CD4-positive, alpha-beta T cell treated with Interleukin-15 for 4 hours (primary cell): ENCODE measurements at places on chromosomes 11 and 22.

DNA sequence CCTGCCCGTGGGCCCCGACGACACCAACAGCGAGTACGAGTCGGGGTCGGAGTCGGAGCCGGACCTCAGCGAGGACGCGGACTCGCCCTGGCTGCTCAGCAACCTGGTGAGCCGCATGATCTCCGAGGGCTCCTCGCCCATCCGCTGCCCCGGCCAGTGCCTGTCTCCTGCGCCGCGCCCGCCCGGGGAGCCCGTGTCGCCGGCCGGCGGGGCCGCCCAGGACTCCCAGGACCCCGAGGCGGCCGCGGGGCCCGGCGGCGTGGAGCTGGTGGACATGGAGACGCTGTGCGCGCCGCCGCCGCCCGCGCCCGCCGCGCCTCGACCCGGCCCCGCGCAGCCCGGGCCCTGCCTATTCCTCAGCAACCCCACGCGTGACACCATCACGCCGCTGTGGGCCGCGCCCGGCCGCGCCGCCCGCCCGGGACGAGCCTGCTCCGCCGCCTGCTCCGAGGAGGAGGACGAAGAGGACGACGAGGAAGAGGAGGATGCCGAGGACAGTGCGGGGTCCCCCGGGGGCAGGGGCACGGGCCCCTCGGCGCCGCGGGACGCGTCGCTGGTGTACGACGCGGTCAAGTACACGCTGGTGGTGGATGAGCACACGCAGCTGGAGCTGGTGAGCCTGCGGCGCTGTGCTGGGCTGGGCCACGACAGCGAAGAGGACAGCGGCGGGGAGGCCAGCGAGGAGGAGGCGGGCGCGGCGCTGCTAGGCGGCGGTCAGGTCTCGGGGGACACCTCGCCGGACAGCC is 3.8 kb downstream of the MAPK8IP2 start:
- DNase-seq, result no peak

GRCh38 chr22:39932918-39933649 is 27.1 kb upstream of the TMA7B start:
- DNase-seq, result peak; percentile 62

DNA sequence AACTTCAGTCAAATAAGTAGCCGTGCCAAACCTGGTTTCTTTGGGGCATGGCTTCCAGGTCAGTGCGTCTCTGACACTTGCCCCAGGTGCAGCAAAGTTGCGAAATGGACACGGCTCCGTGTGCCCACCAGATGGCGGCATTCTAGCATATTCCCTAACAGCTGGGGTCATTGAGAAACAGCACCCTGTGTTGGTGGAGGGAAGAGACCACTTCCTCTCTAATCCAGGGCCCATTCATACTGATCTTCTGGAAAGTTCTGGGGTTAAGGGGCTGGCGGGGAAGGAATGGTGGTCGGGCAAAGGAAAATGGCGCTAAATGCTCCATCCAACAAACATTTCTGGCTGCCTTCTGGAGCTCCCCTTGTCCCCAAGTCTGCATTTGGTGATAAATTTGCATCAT is 141.2 kb upstream of the TIMP3 start:
- peak; percentile 25 for DNase-seq

DNA sequence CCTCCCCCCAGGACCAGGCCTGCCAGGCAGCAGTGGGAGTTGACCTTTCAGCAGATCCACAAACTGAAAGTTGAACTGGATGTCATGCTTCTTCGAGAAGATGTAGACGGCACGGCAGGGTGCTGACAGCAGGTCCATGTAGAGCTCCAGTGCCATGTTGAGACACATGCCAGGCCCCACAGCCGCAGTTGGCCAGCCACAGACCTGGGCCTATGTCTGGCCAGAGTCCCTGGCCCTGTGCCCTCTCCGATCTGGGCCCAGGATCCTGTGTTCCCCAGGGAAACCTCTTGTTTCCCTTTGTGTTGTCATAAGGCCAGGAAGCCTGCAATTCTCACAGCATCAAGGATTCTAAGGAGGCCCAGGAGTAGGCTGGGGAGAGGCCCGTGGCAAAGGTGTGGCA is at the start of gene GSTT4:
TSS of gene GSTT4 (minus strand) at position 253 of the 400 bp plus-strand sequence. CDS start at position 156, 97 bp downstream.
- DNase-seq, result no peak

DNA sequence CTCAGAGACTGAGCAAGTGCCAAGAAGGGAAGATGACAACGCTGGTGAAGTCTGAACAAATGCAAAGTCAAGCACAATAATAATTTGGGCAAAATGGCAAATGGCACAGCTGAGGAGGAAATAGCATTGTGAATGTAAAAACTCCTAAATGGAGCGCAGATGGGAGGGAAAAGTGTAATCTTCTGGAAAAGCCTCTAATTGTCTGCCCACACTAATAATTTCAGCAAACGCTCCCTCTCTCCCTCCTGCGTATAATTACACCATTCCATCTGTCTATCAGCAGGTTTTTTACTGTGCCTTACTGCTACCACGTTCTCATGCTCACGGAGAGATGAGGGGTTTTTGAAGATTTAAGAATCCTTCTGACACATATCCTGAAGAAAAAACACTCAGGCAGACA is 302.6 kb downstream of the KIRREL3 start:
- DNase-seq, result no peak

GRCh38 chr22:43953988-43954785 is 1.1 kb upstream of the SAMM50 start:
- no peak for DNase-seq

DNA sequence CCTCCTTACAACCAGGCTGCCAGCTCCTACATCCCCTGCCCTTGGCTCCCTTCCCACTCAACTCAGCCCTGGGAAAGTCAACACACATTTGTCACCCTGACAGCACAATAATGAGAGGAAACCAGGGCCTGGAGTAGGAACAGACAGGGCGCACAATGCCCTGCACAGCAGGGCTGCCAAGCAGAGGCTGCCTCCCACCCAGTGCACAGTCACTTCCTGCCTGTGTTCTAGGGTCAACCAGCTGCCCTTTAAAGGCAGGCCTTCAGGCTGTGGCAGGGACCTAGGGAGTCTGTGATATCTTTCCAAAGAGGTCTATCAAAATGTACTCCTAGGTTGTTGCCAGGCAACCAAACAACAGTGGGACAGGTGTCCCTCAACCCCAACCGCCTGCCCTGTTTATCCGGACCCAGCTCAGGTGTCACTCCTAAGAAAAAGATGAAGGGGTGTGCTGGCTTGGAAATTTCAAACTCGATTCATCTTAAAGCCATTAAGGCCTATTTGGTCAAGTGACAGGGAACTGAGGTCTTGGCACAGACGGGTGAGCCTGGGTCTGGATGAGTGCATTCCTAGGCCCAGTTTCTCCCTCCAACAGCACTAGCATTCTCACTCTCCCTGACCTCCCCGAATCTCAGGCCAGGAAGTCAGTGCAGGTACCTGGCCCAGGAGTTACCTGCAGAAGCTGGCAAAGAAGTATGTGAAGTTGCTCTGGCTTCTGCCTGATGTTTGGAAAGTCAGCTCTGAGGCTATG is 110.3 kb upstream of the PITPNB start:
- DNase-seq, result no peak

GRCh38 chr11:129815596-129816461 is at the start of gene TMEM45B:
Gene TMEM45B, plus strand, starts transcription at chr11:129815848. Its CDS starts 36,635 bp downstream, at chr11:129852483.
- DNase-seq, result no peak

GRCh38 chr11:75656044-75656727 is 12.7 kb downstream of the MAP6 start:
- no peak for DNase-seq

DNA sequence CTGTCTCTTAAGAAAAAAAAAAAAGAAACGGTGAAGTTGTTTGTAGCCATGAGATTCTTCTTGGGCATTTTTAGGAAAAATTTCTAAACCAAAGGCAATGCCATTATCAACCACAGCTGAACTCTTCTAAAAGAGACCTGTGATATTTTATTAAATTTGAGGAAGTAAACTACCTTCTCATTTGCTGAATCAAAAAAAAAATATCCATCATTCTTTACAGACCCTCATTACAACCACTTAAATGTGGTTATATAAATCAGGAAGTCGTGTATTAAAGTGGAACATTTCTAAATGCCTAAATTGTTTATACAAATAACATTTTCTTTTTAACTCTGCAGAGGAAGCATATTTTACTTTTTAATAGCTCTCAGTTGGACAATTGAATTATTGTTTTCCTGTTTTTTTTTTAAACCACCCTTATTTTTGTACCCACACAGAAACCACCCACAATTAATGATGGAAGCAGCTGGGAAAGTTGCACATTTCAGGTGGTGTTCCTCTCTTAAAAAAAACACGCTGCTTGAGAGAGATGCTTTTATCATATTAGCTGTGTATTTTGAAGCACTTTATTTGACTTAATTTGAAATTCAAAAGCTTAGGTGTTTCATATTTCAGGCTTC is 91.2 kb downstream of the ARHGAP42 start:
- DNase-seq, result no peak

GRCh38 chr22:46272762-46273431 is 5.1 kb downstream of the TTC38 start:
- DNase-seq, result no peak

DNA sequence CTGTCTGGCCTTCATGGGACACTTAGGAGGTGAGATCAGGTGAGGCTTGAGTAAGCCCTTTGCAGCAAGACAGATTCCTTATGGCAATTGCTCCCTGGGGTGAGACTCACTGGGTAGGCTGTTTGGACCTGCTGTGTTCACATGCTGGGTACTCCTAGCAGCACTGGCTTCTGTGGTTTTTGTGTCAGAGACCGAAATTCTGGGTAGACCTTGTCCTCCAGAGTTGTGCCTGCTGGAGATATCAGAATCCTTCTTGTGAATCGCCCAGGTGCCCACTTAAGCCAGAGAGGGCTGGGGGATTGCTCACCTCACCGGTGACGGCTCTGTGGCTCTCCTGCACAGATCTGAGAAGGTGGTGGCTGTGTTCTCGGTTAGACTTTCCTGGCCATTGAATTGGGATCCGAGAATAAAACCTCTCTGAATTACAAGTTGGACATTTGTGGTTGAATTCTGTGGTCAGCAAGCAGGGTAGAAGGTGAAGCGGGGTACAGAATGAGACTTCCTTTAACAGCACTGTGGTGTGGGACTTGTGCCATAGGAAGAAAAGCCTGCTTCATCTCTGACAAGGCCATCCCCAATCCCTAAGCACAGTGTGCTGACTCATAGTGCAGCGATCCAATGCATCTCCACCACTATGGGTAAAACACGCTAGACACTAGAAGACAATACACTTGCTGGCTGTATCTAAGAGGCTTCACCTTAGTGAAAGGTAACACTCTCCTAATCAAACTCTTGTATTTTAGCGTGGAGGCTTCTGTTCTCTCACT is 52.5 kb upstream of the TTC12 start:
- no peak for DNase-seq

GRCh38 chr11:57460758-57461749 is 726 bp downstream of the RTN4RL2 start:
- DNase-seq, result no peak

- no peak for DNase-seq
Observed at GRCh38 chr11:128189823-128190222, 397.5 kb downstream of the ETS1 start.

DNA sequence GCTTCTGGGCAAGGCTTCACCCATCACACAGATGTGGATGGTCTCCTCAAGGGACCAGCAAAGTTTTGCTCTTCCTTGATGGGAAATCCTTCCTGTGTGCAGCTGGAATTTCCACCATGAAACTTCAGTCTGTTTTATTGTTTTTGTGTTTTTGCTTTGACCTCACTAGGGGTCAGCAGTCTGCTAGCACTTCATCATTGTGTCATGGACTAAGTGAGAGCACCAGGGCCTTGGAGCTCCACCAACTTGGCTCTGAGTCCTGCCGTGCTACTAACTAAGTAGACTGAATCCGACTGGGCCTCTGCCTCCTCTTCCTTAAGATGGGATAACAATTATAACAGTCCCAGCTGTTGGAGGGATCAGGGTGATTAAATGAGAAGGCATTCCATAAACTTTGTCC is 305.8 kb upstream of the NCAM1 start:
- DNase-seq, result no peak

- DNase-seq, result no peak
Observed at GRCh38 chr11:101126551-101127196, 2.9 kb downstream of the PGR start.

DNA sequence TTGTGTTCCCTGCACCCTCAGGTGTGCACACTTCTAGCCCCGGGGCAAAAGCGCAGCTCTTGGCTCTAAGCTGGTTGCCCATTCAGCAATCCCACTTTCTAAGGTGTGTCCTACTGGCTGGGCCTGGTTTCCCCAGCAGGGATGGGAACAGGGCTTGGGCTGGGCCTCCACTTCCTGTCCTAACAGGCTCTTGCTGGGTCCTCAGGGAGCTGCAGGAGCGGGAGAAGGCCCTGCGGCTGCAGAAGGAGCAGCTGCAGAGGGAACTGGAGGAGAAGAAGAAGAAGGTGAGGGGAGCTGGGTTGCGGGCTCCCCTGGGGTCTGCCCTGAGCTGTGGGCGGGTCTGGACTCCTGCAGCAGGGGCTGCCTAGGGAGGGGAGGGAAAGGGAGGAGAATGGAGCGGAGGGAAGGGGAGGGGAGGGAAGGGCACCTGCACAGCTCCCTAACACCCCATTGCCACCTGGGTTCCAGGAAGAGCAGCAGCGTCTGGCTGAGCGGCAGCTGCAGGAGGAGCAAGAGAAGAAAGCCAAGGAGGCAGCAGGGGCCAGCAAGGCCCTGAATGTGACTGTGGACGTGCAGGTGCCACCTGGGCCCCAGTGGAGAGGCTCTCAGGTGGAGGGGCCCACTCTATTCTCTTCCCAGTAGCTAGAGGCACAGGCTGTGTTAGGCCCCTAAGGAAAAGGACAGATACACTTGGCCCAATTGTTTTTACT is 24.6 kb downstream of the INCENP start:
- no peak for DNase-seq

DNA sequence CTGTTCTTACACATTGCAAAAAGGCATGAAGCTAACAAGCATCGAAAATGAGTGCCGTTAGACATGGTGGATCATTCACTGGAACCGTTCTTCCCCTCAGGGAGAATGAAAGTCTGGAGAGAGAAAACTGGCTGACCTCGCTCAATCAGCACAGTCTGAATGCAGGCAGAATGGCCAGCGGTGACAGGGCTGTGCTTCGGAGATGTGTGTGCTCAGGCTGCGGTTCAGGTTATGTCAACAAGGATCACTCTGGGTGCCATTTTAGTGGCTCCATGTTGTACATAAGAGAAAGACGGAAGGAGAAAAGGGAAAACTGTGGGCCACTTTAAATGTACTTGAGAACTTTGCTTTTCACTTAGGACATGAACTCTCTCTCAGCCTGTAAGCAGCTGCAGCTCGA is 749.8 kb upstream of the ARHGAP42 start:
- DNase-seq, result no peak

DNA sequence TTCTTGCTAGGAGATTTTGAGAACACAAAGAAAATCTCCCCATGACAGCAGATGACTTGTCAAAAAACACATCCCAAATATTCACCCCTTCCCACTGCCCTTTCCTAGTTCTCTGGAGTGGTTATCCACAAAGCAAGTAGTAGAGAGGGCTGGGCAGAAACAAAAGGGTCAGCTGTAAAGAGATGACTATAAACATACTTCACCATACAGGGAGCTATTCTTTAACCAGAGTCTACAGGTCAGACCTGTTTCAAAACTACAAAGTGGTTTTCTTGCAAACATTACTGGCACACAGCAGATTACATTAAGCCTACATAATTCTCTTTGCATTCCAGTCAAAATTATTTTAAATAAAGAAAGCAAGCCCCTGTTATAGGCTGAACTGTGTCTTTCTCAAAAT is 47.7 kb upstream of the NFRKB start:
- DNase-seq, result no peak

DNA sequence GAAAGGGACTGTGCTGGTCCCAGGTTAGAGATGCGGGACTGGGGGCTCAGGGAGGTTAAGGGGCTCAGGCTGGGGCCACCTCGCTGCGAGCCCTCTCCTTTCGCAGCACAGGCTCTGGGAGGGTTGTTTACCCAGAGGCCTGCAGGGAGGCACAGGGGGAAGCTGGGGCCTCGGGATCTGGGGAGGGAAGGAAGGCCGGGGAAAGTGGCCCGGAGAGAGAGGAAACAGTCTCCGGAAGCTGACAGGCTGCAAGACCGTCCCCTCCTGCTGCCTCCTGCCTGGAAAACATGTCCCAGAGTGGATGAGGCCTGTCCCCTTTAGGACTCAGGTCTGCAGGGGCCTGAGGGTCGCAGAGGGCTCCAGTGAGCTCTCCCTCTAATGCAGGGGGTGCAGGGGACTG is 45.4 kb downstream of the MYO7A start:
- no peak for DNase-seq
